ENCODE measurements at places on chromosomes 12 and 14.
A peak's percentile ranks its signal among the peaks of the same experiment; 100 is the strongest.

- no peak overlapping the region for H3K27ac ChIP-seq
- no peaks in the 10 kb centered on the region for H3K27me3 ChIP-seq
- no peaks in the 10 kb centered on the region for H3K4me1 ChIP-seq
- no peak for DNase-seq
- H3K36me3 ChIP-seq = no peaks in the 10 kb centered on the region
- H3K4me3 ChIP-seq = no peak overlapping the region
Measured at GRCh38 chr12:86389949-86390348, 133.8 kb upstream of the MGAT4C start.

- no peaks in the 10 kb centered on the region for H3K4me1 ChIP-seq
- H3K27ac ChIP-seq = no peak overlapping the region
- no peaks in the 10 kb centered on the region for H3K36me3 ChIP-seq
- H3K4me3 ChIP-seq = no peak overlapping the region
- no peaks in the 10 kb centered on the region for H3K27me3 ChIP-seq
- no peak for DNase-seq
Measured at GRCh38 chr12:99959549-99960170, 25.1 kb downstream of the ANKS1B start.

DNA sequence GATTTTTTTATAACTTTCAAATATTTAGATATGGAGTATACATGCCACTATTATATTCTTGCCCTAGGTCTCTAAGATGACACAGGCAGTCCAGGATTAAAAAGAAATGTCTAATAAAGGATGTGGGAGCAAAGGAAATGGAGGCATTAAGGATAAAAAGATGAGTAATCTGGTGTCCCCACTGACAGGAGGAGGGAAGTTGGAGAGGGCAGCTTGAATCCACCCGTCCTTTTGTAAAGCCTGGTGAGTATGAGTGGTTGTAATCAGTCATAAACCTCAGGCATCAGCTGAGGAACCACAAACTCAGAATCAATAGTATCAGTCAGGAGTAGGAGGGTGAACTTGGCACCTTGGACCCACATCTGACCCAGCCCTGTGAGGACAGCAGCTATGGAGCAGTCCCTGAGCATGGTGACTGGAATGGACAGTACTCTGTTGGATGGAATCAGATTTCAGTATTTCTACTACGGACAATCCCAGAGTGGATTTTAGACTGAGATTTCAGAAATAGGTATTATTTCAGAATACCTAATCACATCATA is 100.5 kb downstream of the EXOC5 start:
- H3K4me1 ChIP-seq = no peaks in the 10 kb centered on the region
- H3K4me3 ChIP-seq = no peak overlapping the region
- H3K27me3 ChIP-seq = peaks cover 5% of the 10 kb centered on the region
- no peaks in the 10 kb centered on the region for H3K36me3 ChIP-seq

GRCh38 chr14:102975662-102976061 is 53.2 kb downstream of the AMN start:
- H3K4me1 ChIP-seq = no peaks in the 10 kb centered on the region
- H3K36me3 ChIP-seq = no peaks in the 10 kb centered on the region
- peaks cover 4% of the 10 kb centered on the region for H3K27me3 ChIP-seq
- DNase-seq = no peak
- no peak overlapping the region for H3K4me3 ChIP-seq

DNA sequence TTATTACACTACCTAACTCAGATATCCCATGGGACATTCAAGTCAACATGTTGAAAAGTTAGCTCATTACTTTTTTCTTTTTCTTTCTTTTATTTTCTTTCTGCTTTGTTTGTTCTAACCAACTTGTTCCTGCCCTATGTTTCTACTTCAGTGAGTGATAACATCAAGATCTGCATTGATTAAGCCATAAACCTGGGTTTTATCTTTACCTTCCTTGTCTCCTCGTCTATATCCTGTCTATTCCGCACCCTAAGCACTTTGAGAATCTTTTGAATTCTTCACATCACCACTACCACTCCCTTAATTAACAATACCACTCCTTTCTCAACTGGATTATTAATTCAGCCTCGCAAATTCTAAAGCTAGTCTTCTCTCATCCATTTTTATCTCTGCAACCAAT is 81.9 kb upstream of the AVPR1A start:
- no peaks in the 10 kb centered on the region for H3K36me3 ChIP-seq
- H3K4me3 ChIP-seq = no peak overlapping the region
- H3K27ac ChIP-seq = no peak overlapping the region
- no peaks in the 10 kb centered on the region for H3K27me3 ChIP-seq
- no peaks in the 10 kb centered on the region for H3K4me1 ChIP-seq

GRCh38 chr12:131535779-131536178 is 175.1 kb upstream of the SFSWAP start:
- no peak for DNase-seq
- H3K4me1 ChIP-seq = peaks cover 5% of the 10 kb centered on the region
- H3K36me3 ChIP-seq = no peaks in the 10 kb centered on the region
- no peak overlapping the region for H3K27ac ChIP-seq

GRCh38 chr14:103094406-103095209 is at the start of gene EXOC3L4:
Gene EXOC3L4, plus strand, starts transcription at chr14:103094725. Its CDS starts 5,495 bp downstream, at chr14:103100220.
- H3K4me3 ChIP-seq = no peak within 1 kb of the TSS
- H3K27me3 ChIP-seq = peaks cover 44% of the 10 kb centered on the region
- no peak for DNase-seq

GRCh38 chr12:64616201-64616600 is 5.9 kb downstream of the RASSF3 start:
- no peak overlapping the region for H3K4me3 ChIP-seq
- peak overlapping the region; percentile 65 for H3K27ac ChIP-seq
- DNase-seq = no peak
- H3K36me3 ChIP-seq = peaks cover 55% of the 10 kb centered on the region

- H3K4me3 ChIP-seq = no peak overlapping the region
- H3K27me3 ChIP-seq = no peaks in the 10 kb centered on the region
- H3K27ac ChIP-seq = no peak overlapping the region
- H3K4me1 ChIP-seq = no peaks in the 10 kb centered on the region
Measured at GRCh38 chr12:91628656-91629055, 446.0 kb upstream of the DCN start.

DNA sequence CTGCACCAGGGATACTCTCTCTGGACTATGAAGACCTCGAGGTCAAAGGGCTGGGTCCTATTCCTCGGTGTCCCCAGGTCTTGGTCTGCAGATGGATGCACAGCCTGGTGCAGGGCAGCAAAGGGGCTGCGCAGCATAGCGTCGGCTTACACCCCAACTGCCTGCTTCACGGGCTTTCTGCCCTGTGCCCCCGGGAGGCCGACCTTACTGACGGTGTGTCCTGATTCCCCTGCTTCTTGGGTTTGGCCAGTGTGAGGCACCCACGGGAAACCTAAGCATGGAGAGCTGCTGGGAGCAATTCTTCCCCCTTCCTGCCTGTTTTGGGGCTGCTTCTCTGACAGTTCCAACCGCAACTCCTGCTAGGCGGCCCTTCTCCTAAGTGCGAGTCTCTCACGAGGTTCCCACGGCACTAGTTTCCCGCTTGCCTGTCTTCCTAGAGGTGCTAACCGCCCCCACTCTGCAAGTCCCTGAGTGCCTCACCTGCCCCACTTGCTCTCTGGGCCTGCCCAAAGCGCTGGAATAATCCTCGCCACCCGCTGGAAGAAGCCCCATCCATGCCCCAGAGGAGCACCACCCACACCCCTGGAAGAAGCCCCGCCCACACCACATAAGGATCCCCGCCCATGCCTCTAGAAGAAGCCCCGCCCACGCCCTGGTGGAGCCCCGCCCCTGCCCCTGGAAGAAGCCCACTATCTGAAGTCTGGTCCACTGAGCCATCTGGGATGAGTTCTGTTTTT is 54.0 kb downstream of the PRIMA1 start:
- no peak for DNase-seq
- no peak overlapping the region for H3K27ac ChIP-seq
- H3K4me3 ChIP-seq = no peak overlapping the region
- peaks cover 12% of the 10 kb centered on the region for H3K27me3 ChIP-seq

- DNase-seq = no peak
- H3K4me3 ChIP-seq = no peak overlapping the region
- H3K27ac ChIP-seq = no peak overlapping the region
- H3K4me1 ChIP-seq = peaks cover 43% of the 10 kb centered on the region
- peaks cover 54% of the 10 kb centered on the region for H3K36me3 ChIP-seq
- no peaks in the 10 kb centered on the region for H3K27me3 ChIP-seq
Measured at GRCh38 chr12:46260124-46260912, 8.5 kb downstream of the SLC38A1 start.

DNA sequence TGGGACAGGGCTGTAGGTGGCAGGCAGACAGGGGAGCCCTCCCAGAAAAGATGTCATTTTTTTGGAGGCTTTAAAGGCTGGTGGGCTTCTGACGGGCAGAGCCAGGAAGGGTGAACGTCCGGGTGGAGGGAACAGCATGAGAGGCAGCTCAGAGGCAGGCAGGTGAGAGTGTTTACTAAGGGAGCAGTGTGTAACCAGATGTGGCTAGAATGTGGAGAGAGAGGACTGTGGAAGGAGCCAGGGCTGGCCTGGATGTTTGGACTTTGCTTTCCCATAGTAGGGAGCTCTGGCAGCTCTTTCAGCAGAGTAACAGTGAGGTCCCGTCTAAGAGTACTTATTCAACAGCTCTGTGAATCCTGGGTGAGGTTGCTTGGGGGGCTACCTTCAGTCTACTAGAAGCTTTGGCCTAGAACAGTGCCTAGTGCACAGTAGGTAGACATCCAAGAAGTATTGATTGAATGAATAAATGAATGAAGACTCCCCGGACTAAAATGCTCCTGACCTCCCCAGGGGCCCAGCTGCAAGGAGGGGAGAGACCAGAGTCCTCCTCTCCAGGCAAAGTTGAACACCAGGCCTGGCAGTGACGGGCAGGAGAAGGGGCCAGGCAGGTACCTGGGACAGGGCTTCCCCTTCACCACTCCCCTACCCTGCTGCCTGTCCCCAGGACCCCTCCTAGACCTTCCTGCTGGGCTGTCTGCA is 8.5 kb downstream of the FAM222A start:
- no peak for DNase-seq
- no peak overlapping the region for H3K27ac ChIP-seq
- H3K4me1 ChIP-seq = no peaks in the 10 kb centered on the region
- H3K27me3 ChIP-seq = peaks cover 33% of the 10 kb centered on the region
- no peak overlapping the region for H3K4me3 ChIP-seq

GRCh38 chr12:93661021-93661420 is 16.2 kb upstream of the CRADD start:
- H3K36me3 ChIP-seq = no peaks in the 10 kb centered on the region
- DNase-seq = no peak
- H3K4me3 ChIP-seq = no peak overlapping the region
- peaks cover 6% of the 10 kb centered on the region for H3K4me1 ChIP-seq
- H3K27ac ChIP-seq = no peak overlapping the region
- no peaks in the 10 kb centered on the region for H3K27me3 ChIP-seq

- H3K27me3 ChIP-seq = no peaks in the 10 kb centered on the region
- no peaks in the 10 kb centered on the region for H3K4me1 ChIP-seq
- H3K4me3 ChIP-seq = no peak overlapping the region
- no peaks in the 10 kb centered on the region for H3K36me3 ChIP-seq
Measured at GRCh38 chr12:14164266-14164665, 182.9 kb upstream of the GRIN2B start.

DNA sequence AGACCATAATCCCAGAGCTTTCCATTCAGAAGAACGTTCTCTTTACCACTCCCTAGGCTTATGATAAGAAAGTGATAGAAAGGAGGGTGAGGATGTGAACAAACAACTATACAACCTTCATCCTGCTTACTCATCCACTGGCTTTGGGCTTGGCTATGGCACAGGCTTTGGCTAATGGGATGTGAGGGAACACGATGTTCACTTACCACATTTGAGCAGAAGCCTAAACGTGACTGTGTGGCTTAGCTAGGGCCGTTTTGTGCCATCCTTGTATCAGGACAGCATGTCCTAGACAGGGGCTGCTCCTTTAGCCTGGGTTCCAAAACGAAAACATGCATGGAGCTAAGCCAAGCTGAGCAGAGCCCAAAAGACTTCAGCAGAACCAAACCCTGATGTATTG is 118.6 kb upstream of the CCDC175 start:
- H3K27ac ChIP-seq = no peak overlapping the region
- H3K36me3 ChIP-seq = no peaks in the 10 kb centered on the region
- peaks cover 4% of the 10 kb centered on the region for H3K27me3 ChIP-seq
- H3K4me1 ChIP-seq = no peaks in the 10 kb centered on the region

- H3K36me3 ChIP-seq = no peaks in the 10 kb centered on the region
- DNase-seq = no peak
- H3K4me3 ChIP-seq = no peak overlapping the region
- no peaks in the 10 kb centered on the region for H3K4me1 ChIP-seq
- H3K27me3 ChIP-seq = no peaks in the 10 kb centered on the region
Measured at GRCh38 chr12:5554711-5555110, 122.8 kb downstream of the NTF3 start.

DNA sequence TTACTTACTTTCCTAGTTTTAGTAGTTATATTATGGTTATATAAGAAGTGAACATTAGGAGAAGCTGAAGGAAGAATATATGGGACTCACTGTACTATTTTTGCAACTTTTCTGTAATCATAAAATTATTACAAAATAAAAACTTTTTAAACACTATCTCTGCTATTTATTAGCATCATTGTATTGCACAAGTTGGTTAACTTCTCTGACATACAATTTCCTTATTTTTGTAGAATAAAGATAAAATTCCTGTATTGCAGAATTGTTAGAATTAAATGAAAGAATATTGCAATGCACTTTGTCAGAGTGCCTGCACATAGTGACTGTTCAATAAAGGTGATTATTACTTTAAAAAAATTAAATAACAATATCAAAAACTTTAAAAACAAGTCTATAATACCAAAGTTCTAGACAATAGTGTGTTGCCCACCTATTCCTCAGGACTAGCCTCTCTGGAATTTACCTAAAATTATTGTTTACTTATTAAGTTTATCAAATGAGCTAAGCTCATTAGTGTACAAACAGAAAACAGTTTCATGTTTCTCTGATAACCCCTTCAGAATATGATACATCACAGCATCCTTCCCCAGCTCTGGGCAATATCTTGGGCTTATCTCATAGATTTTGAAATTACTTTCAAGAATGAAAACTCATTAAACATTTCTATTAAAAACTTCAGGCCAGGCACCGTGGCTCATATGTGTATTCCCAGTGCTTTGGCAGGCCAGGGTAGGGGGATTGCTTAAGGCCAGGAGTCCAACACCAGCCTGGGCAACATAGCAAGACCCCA is 77.4 kb upstream of the TMPO start:
- H3K4me3 ChIP-seq = no peak overlapping the region
- no peak overlapping the region for H3K27ac ChIP-seq
- H3K4me1 ChIP-seq = no peaks in the 10 kb centered on the region

DNA sequence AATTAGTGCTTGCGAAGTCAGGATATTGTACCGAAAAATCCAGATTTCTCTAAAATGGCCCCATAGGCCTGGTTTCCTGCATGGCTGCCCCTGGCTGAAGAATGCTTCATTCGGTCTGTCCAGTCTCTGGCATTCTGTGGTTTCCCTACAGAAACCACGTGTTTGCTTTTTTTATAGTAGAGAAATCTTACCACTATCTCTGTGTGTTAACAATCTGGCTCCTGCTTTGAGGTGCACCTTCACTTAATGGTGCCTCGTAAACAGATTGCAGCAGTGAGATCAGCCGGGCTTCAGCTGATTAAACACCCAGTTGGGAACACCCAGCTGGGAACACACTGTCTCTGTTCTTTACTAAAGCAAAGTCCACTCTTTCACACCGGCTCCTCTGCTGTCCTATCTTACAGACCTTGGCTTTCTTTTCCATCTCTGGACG is 6.7 kb upstream of the DNAAF2 start:
- DNase-seq = no peak
- H3K27ac ChIP-seq = no peak overlapping the region
- H3K36me3 ChIP-seq = peaks cover 42% of the 10 kb centered on the region
- no peaks in the 10 kb centered on the region for H3K27me3 ChIP-seq
- H3K4me3 ChIP-seq = no peak overlapping the region

Measured in activated naive CD4-positive, alpha-beta T cell treated with anti-CD3 and anti-CD28 coated beads, Interleukin-2, amount 10 ng/mL, durations not matched to agents 7 days and 5 days (primary cell).